ENCODE measurements at places on chromosomes 5 and 9.
A peak's percentile ranks its signal among the peaks of the same experiment; 100 is the strongest.

DNA sequence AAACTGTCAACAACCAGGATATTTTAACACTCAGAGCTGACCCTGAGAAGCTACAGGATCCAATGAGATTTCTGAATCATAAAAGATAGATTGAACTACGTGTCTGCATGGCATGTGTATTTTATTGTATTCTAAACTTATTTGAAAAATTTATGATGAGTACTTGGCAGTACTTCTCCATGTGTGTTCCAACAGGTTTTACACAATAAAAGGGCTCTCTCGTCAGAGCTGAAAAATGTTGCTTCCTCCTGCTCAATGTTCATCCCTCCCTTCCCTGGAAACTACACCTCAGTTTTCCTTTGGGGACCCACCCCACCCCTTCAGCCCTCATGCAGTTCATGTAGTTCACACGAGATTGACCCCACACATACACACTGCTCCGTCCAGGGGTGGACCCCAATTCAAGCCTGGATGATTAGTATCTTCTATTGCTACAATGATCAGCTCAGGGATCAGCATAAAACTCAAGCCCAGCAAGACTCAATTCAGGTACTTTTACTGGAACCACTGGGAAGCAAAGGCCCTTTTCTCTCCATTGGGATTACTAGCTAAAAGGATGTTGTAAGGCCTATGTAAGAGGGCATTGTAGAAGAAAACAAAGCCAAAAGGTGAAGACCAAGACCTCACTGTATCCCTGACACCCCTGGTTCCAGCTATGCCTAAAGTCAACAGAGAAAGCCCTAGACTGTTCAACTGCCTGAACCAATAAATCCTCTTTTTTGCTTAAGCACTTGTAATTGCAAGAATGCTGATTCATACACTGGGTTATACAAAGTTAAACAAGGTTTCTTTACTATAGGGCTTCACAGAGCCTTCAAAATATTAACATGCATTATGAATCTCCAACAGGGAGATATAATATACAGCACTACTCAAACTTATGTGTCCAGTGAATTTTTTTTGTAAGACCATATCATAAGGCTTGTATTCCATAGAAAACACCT, 112.6 kb downstream of the SAXO1 start:
- no peak for DNase-seq

DNA sequence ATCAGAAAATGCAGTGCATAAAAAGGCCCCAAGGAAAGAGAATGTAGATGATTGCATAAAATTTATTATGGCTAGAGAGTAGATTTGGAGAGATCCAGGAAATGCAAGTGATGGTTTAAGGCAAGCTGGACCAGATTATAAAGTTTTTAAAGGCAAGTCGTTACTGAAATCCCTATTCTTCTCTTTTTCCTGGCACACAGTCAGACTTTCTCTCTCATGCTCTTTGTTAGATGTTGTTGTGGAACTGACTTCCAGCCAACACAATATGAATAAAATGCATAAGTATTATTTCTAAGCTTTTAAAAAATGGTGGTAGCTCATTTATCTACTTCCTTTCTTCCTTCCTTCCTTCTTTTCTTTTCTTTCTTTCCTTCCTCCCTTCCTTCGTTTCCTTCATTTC, 1085.4 kb upstream of the CDH6 start:
- DNase-seq = no peak

- DNase-seq = no peak
These were observed 180.2 kb downstream of the ALDH1A1 start for GRCh38 chr9:72772661-72773060.

- DNase-seq = no peak
These were observed 115.3 kb downstream of the SLIT3 start for GRCh38 chr5:169185626-169186025.

DNA sequence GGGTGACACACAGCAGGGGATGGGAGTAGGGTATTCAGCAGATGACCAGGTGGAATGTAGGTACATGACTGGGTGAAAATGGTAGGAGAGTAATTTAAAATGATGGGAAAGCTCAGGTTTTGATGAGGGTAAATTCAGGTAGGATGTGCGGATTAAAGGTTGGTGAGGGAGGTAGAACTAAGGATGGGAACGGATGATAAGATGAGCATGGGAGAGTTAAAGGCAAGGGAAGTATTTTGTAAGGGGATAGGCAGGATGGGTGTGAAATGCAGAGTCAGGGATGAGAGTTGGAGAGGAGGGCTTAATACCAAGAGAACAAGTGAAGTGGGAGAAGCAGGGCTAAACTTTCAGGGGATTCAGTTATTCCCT, 1.5 kb downstream of the TLN1 start:
- no peak for DNase-seq

- DNase-seq = no peak
These were observed 37.0 kb downstream of the TNFSF8 start for GRCh38 chr9:114893221-114894010.

DNA sequence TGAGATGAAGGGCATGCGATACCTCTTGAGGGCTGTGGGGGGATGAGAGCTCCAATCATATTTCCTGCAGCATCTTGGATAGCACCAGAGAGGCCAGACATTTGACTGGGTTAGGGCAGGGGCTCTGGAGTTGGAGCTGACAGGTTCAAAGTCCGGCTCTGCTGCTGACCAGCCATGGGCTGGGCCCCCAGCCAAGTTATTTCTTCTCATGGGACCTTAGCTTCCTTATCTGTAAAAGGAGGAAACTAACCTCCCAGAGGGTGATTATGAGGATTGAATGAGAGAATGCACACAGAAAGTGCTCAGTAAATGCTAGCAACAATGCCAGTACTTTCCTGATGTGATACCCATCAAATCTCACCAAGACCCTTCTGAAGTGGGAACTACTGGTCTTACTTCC, 65.2 kb upstream of the SLC25A51 start:
- no peak for DNase-seq

DNA sequence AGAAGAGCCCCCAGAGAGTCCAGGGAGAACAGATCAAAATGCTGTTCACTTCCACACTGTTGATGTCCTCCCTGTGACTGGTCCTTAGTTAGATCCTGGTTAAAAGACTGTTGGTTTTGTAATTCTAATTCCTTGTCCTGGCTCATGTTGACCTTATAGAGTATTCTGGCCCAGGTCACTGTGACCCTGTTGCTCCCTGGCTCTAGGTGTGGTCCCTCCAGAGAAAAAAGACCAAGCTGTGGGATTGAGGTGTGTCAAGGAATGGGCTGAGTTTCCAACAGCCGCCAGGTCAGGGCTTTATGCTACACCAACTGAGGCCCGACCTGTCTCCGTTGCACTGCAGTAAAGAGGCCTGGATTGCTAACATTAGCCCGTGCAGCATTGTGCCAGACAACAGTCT, 241.0 kb upstream of the MSX2 start:
- DNase-seq = no peak

DNA sequence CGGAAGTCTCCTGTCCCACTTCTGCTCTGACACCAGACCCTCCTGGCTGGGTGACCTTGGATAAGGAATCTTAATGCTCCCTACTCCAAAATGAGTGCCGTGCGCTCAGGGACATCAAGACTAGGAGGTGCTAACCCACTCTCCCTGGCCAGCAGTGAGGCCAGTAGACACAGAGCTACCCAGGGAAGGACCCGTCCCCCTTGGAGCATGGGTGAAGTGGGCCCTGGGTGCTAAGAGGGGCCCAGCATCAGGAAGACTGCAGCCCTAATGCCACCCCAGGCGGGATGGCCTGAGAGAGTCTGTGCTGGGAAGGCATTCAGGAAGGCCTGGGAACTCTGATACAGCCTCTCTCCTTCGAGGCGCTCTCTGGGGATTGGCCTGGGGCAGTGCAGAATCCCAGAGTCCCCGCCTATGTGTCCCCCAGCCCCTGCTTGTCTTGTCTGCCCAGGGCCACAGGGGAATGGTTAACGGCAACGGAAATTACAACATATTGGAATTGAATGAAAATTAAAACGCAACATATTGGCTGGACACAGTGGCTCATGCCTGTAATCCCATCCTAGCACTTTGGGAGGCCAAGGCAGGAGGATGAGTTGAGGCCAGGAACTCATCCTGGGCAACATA, 29.7 kb upstream of the RNU6ATAC start:
- no peak for DNase-seq

DNA sequence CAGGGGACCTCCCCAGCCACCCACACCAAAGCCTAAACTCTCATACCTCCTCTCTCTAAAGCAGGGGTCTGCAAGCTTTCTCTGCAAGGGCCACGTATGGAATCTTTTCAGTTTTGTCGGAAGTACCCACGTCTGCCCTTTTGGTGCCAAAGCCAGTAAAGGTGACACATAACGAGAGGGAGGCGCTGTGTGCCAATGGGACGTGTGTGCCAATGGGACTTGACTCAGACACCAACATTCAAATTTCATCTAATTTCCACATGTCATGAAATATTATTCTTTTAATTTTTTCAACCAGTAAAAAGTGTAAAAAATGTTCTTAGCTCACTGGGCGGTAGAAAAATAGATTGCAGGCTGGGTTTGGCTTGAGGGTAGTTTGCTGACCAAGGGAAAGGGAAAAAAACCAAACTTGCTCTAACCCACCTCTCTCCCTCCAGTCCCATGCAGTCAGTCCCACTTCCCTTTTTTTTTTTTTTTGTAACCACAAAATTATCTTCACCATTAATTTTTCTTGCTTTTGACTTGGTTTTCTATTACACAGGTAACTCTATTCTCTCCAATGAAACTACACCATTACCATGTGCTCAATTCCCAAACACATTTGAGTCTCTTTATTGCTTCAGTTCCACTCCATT, 25.5 kb downstream of the OR2V1 start:
- no peak for DNase-seq

DNA sequence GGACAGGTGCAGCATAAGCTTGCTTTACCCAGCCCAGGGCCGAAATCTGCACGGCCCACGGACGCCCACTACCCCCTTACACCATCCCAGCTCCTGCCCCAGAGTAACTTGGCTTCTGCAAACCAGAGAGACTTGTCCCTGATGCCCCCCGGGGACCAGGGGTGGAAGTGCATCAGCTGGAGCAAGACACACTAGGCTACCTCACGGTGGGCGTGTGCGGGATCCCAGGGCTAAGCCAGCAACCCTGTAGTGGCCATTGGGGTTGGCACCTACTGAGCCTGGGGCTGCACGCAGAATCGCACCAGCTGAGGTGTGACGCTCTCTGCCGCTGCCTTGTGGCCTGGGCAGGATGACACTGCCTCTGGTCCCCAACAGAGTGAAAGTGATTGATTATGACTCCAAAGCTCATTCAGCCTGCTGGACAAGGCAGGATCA, 6.1 kb upstream of the ZNF79 start:
- DNase-seq = no peak

DNA sequence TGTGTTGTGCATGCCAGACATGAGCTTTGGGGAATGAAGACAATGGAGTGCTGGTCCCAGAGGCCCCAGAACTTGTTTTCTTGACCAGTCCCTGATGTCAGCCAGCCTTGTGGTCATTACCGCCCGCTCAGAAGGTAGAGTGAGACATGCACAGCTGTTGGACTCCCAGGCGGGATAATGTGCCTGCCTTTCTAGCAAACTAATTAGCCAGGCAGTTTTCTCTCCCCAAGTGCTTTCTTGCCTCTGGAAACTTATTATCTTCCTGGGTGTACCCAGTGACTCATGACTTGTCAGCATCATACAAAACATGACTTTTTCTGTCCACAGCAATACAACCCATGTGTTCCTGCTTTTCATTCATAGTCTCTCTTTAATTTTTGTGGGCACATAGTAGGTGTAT, 131.1 kb downstream of the RMI1 start:
- DNase-seq = no peak

DNA sequence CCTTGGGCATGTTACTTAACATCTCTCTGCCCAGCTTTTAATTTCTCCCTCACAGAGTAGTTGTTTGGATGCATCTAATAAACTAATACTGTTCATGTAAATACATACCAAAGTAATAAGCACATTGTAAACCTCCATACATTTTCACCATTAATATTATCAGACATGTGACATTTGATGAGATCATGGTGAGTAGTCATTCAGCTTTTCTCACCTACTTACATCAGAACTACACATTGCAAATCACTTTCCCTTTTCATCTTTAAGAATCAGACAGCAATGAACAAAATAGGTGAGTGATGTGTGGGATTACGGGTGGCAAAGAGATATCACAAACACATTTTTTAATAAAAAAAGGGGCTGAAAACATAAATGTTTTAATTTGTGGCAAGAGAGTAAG, 89.3 kb downstream of the JAKMIP2 start:
- no peak for DNase-seq

DNA sequence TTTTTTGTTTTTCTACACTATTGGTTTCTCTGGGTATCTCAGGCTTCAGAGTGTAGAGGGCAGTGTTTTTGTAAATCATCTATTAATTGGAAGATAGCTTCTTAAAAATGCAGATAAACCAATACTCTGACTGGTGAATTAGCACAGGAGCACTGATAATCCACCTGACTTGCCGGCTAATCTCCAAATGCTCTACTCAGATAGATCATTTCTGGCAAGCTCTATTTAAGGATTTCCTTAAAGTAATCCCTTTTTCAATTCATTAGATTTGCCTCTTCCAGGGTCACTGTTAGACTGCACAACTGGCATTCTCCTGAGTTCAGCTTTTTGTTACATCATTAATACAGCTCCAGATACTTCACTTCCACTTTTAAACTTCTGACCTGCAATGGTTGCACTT, 1390.3 kb upstream of the NUDT12 start:
- DNase-seq = no peak

DNA sequence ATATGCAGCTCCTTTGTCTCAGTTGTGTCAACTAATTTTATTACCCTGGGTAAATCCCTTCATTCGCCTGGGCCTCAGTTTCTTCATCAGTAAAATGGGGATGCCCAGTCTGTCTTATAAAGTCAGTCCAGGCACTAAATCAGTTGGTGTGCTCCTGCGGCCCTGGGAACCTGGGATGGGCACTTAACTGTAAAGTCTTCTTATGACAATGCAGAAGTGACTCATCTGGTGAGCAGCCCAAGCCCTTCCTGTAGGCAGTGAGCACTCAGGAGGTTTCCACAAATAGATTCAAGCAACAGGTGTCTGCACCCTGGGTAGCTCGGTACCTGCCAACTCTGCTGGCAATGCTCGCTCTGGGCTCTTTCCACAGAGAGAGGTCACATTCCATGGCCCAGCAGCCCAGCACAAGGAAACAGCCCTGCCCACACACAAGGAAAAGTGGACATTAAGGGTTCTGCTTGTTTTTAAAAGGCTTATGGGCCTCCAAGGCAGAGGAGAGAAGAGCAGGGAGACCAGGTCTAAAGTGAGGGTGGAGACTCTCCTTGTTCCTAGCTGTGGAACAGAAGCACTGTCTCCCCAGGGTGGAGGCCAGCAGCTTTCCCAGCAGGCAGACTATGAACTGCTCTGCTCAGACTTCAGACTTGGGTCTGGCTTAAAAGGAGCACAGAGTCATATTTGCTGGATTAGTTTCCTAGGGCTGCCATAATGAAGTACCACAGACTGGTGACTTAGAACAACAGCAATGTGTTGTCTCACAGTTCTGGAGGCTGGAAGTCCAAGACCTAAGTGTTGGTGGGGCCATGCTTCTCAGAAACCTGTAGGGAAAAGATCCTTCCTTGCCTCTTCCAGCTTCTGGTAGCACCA, 89.7 kb upstream of the ADRA1B start:
- no peak for DNase-seq

- no peak for DNase-seq
These were observed 720.8 kb upstream of the ZNF608 start for GRCh38 chr5:125467222-125467621.

GRCh38 chr5:41057231-41057630, 13.9 kb downstream of the MROH2B start:
- no peak for DNase-seq

- DNase-seq = peak; percentile 93
These were observed 43.8 kb downstream of the PRKACG start for GRCh38 chr9:68970151-68970550.

GRCh38 chr5:133890776-133891280, 77.6 kb downstream of the C5orf15 start:
- DNase-seq = no peak
